Stomach (tissue), 19 donors: ENCODE measurements at places on chromosomes 1 and 21. TPM values are rescaled to one million over a fixed set of nuclear protein-coding genes. Genes with fewer than 3 reads are reported as not detected.

GRCh38 chr1:48750109-48750508 is 26.6 kb downstream of the BEND5 start:
- no peaks in the 10 kb centered on the region for H3K4me1 ChIP-seq
- no peak for DNase-seq
- no peaks in the 10 kb centered on the region for H3K27me3 ChIP-seq
- no peak overlapping the region for H3K27ac ChIP-seq

- H3K27ac ChIP-seq: no peak overlapping the region
- H3K4me3 ChIP-seq: no peak overlapping the region
- DNase-seq: no peak
- H3K36me3 ChIP-seq: no peaks in the 10 kb centered on the region
- no peaks in the 10 kb centered on the region for H3K27me3 ChIP-seq
Observed at GRCh38 chr1:33516428-33516827, 44.0 kb downstream of the ZSCAN20 start.

DNA sequence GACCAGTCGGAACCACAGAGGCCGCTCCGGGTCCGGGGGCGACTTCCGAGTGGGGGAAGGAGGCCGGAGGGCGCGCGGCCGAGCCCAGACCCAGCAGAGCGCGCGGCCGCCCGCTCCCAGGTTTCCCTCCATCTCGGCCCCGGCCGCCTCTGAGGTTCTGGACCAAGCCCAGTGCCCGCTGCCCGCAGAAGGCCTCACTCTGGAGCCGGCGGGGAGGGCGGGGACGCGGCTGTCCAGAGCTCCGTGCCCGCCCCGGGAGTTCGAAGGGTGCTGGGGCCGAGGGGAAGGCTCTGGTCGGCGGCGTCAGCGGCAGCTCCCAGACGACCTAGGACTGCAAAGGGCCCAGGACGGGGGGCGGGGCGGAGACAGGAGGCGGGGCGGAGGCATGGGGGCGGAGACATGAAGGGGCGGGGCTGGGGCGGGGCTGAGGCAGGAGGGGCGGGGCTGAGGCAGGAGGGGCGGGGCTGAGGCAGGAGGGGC is 48.0 kb upstream of the SLC19A1 start:
- H3K4me3 ChIP-seq: peak overlapping the region; percentile 56
- no peaks in the 10 kb centered on the region for H3K36me3 ChIP-seq

- H3K27ac ChIP-seq: no peak overlapping the region
- H3K27me3 ChIP-seq: no peaks in the 10 kb centered on the region
- H3K36me3 ChIP-seq: no peaks in the 10 kb centered on the region
- DNase-seq: peak; percentile 42
- no peak overlapping the region for H3K4me3 ChIP-seq
Observed at GRCh38 chr1:220804202-220804586, 17.5 kb downstream of the MTARC1 start.

GRCh38 chr1:109443476-109443875 is 17.2 kb upstream of the PSMA5 start:
- H3K27me3 ChIP-seq: peaks cover 38% of the 10 kb centered on the region
- H3K27ac ChIP-seq: no peak overlapping the region
- H3K4me3 ChIP-seq: no peak overlapping the region
- no peaks in the 10 kb centered on the region for H3K36me3 ChIP-seq
- no peak for DNase-seq

- peaks cover 4% of the 10 kb centered on the region for H3K36me3 ChIP-seq
- H3K4me3 ChIP-seq: no peak overlapping the region
- no peak overlapping the region for H3K27ac ChIP-seq
- H3K4me1 ChIP-seq: no peaks in the 10 kb centered on the region
Observed at GRCh38 chr21:26025536-26026512, 144.7 kb downstream of the APP start.

GRCh38 chr1:245704341-245704740 is 549.6 kb downstream of the KIF26B start:
- H3K27me3 ChIP-seq: no peaks in the 10 kb centered on the region
- DNase-seq: no peak
- H3K4me1 ChIP-seq: no peaks in the 10 kb centered on the region
- H3K4me3 ChIP-seq: no peak overlapping the region
- no peaks in the 10 kb centered on the region for H3K36me3 ChIP-seq
- no peak overlapping the region for H3K27ac ChIP-seq

Gene SH3BGR
- total RNA-seq: not detected

Gene SLC50A1
- total RNA-seq: 114 TPM

Gene NPHS2
- total RNA-seq: not detected
